ENCODE measurements at places on chromosomes 5 and 9.

DNA sequence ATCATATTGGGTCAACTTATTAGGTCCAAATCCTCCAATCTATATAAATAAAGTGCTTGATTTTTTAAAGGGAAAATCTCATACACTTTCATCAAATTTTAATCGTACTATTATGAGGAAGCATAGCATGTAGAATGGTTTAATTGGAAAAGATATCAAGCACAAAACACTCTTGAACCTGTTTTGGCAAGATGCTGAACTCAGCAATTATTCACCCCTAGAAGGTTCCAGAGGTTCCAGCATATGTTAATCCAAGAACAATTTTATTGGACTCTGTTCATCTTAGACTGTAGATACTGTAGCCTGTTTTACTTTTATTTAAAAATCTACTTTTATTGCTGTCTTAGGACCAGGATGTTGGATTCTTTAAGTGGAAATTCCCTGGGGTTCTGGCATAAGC is 92.4 kb upstream of the LHFPL2 start:
- DNase-seq, result no peak

- peak; percentile 77 for DNase-seq
Measured at GRCh38 chr5:157651623-157652376, 438 bp downstream of the SOX30 start.

- no peak for DNase-seq
Measured at GRCh38 chr5:176727983-176728675, 80.8 kb downstream of the TSPAN17 start.

DNA sequence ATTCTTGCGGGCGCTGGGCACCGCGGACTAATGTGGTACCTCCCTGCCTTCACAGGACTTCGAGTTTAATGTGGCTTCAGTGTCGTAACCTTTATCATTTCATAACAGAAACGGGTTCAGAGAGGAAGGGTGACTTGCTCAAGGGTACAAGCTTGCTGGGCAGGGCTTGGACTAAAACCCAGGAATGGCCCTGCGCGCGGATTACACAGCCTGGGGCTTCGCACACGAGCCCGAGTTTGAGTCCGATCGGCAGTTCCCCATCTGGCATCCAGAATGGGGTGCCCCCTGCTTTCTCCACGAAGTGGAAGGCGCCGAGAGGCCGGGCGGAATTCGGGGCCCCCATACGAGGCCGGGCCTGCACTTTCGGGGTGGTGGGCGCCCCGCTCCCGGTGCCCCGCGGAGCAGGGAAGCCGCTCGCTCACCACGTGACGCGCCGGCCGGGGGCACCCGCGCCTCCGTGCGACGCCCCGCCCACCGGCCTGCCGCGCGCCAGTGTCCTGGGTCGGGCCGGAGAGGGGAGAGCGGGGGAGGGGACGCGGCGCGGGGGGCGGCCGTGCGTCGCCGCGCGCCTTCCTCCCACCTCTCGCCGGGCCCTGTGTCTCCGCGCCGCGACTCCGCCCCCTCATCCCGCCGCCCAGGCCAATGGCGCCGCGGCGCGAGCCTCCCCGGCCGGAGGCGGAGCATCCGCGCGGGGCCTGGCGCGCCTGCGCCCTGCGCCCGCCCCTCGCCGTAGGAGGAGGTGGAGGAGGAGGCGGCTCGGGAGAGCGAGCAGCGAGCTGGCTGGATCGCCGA is at the start of gene SET:
Gene SET (plus strand): TSS at position 722 of the 792 bp plus-strand sequence. CDS start 361 bp downstream, outside the sequence.
- DNase-seq, result peak; percentile 96

DNA sequence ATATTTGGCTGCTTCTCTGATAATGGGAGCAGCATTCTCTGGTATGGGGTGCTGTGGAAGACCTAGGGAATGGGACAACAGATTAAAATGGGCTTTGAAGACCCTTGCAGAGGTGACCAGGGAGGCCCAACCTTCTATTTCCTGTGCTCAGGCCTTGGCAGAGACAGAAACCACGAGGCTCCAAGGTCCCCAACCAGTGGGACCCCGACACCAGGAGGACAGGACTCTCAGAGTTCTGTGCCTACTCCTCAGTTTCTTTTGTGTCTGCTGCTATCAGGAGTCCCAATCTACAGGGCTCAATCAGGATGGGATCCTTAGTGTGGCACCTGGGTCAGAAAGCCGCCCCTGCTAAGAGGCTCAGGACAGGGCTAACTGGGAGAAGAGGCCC is 29.3 kb downstream of the CSF2 start:
- DNase-seq, result no peak

GRCh38 chr9:132582276-132582785 is at the start of gene BARHL1:
Gene BARHL1 (plus strand): TSS chr9:132582606. CDS start chr9:132582798, 192 bp downstream.
- DNase-seq, result no peak

GRCh38 chr5:115126303-115126702 is 43.4 kb downstream of the TRIM36 start:
- no peak for DNase-seq

DNA sequence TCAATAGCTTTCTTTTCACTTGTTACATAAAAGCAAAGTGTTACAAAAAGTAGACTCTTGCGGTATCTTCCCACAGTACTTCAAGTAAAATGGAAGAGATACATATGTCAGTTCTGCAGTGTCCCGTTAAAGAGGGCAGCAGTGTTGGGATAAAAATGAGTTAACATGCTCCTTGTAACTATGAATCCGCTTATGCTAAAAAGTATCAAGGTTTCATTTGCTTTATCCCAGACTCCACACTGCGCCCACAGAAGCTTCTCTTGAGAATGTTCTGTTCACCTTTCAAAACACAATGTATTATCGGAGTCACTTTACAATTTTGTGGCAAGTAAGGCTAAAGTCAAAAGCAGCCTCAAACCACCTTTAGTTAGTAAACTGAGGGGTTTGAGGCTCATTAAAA is 790 bp downstream of the PTAR1 start:
- DNase-seq, result no peak

DNA sequence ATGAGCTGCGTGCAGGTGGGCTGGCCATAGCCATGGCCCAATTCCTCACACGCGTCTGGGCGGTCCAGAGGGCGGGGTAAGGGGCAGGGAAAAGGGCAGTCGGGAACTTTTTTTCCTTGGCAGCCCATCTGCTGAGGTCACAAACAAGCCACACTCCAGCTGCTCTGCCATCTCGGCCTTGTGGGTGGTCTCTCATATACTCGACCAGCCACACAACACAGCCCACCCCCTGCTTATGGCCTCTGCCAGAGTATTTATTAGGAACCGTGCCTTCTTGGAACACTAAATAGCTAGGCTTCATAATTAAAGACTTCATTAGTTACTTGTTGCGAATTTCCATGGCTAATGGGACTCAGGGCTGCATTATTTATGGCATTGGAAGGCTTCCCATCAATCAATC is 98.5 kb upstream of the LHFPL2 start:
- DNase-seq, result peak; percentile 59

DNA sequence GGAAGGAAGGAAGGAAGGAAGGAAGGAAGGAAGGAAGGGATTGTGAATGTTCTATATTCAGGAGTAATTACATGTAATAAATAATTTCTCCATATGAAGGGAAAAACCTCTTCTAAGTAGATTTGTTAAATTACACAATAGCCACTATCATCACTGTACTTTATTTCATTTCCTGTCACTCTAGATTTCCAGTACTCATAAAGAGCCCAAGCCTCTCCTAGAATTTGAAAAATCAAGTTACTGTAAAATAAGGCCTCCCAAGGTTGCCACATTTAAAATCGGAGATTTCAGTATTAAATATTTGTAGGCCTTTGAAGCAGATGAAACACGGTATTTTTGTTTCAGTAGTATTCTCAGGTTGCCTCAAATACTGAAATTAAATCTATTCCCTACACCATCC is 499.0 kb downstream of the CDH10 start:
- DNase-seq, result no peak

DNA sequence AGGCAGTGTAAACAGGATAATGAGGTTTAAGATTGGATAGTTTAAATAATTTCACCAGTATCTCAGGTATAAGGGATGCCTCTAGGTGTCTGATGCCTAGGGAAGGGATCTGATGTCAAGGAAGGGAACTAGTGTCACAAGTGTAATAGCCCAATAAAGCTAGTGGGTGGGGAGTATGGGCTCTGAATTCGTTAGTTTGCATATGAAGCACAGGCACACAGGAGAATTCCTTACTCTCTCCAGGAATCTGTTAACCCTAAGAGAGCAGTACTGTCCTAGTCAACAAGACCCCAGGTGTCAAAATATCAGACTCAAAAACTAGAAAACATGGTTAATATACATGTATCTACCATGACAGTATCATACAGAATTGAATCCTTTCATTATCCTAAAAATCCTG is 352.5 kb upstream of the CYLC2 start:
- no peak for DNase-seq

DNA sequence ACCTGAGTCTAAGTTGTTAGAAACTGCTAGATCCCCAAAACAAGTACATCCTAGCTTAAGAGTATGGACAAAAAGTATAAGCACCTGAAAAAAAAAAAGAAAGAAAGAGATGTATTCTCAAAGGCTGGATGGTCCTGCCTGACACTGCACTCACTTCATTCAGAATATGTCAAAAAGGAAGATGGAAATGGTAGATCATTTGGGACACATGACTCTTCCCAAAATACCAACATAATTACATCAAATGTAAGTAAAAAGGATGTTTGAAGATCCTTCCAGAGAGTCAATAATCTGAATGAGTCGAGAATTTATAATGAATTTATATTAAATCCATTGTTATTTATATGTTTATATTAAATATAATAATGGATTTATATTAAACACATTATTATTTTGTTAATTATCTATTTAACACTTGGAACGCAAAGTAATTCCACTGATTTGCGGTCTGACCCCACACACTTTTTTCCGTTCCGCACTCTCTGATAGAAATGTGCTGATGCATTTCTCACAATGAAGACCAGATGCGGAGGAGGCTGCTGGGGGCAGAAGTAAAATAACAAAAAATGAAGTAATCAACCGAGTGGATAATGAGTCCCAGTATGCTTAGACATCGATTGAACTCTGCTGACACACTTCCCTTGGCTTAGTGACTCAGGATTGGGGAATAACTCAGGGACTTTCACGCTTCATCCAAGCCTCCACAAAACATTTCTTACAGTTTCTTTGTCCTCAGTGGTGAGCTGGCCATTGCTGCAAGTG is 201.2 kb downstream of the ADAMTS12 start:
- DNase-seq, result no peak

DNA sequence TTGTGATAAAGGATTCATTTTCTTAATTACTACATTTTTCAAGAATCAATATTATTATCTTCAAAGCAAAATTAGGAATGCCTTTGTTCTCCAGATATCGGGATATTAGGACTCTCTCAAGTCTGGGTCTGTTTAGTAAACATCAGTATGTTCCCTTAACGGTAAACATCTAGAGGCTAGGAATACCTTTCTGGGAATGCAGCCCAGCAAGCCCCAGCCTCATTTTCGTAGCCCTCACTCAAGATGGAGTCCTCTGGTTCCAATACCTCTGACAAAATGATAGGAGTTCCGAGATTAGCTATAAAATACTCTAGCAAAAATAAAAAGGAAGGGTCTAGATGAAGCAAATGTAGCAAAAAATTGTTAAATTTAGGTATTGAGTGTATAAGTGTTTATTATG is 84.5 kb downstream of the TEX10 start:
- DNase-seq, result no peak

GRCh38 chr5:67344870-67345269 is 148.3 kb upstream of the CD180 start:
- no peak for DNase-seq

- DNase-seq, result no peak
Measured at GRCh38 chr5:34923694-34924461, 5.5 kb upstream of the DNAJC21 start.

GRCh38 chr9:95667789-95668188 is 151.0 kb upstream of the PTCH1 start:
- no peak for DNase-seq

DNA sequence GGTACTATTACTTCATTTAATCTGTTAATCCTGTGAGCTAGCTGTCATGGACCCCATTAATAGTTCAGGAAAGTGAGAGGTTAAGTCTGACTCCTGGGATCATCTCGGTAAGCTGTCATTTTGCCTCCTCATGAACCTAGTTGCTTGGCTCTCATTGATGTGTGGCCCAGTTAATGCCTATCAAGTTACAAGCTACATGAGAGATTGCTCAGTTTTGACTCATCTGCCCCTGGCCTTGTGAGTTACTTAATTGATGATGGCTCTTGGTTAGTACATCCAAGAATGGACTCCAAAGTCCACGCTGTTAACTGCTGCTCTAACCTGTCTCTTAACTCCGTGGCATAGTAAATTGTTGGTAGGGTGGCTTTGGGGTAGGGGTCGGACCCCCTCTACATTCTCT is 23.9 kb downstream of the LARP1 start:
- DNase-seq, result no peak

DNA sequence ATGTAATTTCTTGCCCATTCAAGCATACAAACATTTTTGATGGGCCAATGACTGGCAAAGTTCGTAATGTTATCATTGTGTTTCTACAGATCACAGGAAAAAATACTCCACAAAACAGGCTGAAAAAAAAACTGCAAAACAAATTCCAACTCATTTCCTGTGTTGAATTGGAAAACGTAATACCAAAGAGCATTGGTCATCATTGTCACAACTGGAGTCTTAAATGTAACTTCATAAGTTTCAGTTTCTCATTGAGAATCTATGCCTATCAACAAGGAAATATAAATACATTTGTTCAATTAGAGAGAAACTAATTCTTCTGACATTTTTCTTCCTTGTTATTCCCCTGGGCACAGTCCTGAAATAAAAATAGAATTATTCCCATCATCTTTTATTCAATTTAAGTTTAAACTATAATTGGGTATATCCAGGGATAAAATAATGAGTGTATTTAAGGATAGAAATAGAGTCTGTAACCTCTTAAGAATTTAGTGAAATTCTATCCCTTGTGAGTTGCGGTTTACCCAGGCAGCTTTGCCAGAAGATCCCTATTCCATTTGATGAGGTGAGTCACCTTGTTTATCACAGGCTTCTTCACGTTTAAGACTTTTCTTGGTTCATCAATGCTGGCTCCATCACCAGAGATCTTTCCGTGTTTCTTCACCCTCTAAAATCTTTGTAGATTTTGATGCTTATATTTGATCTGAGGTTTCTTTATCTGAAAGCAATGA is 112.7 kb upstream of the ITGA1 start:
- no peak for DNase-seq

DNA sequence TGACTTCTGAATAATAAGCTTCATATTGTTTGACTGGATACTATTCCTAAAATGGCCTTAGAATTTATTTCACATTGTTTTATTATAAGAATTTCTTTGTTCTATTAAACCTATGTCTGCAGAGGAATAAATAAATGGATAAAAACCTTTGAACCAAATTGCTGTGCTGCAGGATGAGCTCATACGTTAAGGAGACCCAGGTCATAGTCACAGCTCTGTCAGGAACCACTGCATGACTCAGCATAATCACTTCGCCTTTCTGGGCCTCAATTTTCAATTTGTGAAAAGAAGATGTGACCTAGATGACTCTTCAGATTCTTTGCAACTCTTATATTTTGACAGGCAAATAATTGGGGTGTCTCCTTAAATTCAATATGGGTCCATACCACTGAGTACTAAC is 36.7 kb upstream of the HMHB1 start:
- no peak for DNase-seq

DNA sequence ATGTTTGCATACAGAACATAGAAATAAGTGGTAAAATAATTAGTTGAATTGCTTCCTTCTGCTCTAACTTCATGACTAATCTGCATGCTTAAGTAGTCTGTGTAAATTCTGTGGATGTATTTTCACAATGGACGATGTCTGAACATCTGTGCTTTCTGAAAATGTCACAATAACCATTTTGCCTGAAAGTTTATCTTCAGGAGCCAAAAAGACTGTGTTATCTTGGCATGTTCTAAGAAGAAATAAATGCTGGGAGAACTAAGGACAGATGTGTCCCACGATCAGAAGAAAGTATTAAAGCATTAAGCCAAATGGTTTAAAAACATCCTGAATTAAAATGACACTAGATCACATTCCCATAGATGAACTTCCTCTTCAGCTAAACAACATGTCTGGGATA is 397.6 kb downstream of the SPOCK1 start:
- no peak for DNase-seq

GRCh38 chr5:142278627-142279026 is 46.2 kb downstream of the SPRY4 start:
- DNase-seq, result no peak

All from right hindlimb (tissue), 1 donor.